Hematopoietic multipotent progenitor cell treated with erythropoietin and hydrocortisone succinate and interleukin-3 and kit ligand, for 17 days (in vitro differentiated cells): ENCODE measurements at places on chromosomes 13 and 19.
A peak's percentile ranks its signal among the peaks of the same experiment; 100 is the strongest.

- no peak for DNase-seq
These were observed 130.9 kb downstream of the DPF1 start for GRCh38 chr19:38093154-38093553.

DNA sequence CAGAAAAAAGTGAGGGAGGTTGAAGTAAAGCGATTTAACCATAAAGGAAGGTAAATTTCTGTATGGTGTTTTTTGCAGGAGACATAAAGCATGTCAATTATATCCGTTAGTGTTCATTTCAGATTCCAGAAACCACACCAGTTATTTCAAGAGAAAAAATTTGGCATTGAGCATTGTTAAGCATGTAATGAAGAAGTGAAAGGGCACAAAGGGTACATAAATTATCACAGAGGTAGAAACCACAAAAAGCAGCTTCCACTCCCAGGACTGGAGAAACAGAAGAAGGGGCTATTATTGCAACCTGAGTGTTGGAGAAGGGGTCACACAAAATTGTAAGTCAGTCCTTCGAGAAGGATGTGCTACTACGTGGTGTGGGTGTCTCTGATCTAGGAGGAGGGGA lies 72.2 kb upstream of the DACH1 start:
- no peak for DNase-seq

GRCh38 chr19:1567848-1568227 lies 287 bp downstream of the MEX3D start:
- DNase-seq = peak; percentile 35

DNA sequence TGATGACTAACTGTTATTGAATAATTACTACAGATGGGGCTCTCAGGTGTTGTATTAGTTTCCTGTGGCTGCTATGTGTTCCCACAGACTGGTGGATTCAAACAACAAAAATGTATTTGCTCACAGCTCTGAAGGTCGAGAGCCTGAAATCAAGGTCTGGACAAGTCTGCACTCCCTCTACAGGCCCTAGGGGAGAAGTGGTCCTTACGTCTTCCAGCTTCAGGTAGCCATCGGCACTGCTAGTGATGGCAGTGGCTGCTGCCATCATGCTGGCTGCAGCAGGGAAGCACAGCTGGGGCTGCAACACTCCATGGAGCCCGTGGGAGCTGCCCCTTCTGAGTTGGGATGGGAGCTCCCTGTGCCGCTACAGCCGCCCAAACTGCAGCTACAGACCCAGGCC lies 1.9 kb downstream of the TEX26 start:
- DNase-seq = no peak

GRCh38 chr13:65855242-65855805 lies 1374.8 kb downstream of the PCDH9 start:
- DNase-seq = no peak

DNA sequence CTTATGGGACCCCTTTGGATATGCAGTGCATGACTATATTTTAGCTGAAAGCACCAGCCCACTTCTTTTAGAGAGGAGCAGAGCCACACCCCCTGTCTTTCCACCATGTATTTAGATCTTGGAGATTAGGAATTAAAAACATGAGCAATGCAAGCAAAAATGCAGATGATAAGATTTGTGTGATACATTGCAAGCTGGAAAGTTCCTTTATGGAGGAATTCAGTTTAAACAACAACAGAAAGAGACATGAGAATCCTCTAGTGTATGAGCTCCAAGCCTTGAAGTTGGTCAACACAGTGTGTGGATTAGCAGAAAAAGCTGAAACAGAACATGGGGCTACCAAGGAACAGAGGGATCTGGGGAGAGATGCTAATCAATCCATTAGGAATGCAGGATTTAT lies 529.8 kb upstream of the NBEA start:
- no peak for DNase-seq
